Activated CD4-positive, alpha-beta T cell treated with anti-CD3 and anti-CD28 coated beads, Interleukin-2, amount 50 U/mL, for 4 hours (primary cell): ENCODE measurements at places on chromosomes 3 and 15.

DNA sequence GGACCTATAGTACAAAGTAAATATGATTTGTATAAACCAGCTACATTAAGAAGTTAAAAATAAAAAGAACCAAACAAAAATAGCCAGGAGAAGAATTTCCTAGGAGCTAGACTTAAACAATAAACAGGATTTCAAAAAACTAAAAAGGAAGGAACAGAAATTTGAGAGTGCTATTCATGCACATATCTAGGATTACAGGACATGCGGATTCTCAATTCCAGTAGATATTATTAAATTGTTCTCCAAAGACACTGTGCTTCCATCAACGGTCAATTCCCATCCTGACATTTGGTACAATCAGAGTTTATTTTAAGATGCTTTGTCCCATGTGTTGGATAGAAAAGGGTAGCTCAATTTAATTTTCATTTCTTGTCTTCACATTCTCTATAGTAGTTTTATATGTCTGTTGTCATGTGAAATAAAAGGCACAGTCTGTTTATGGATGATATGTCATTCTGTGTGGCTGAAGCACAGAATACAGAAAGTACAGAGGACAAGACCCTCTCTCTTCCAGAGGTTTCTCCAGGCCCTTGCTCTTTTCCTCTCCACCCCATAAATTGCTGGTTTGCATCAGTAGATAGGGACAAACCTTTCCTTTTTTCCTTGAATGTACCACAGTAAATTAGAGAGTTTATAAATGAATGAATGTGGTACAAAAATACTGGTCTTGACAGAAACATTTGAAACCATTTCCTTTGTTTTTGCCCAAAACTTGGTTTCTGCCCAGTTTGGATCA is 3.5 kb downstream of the PLOD2 start:
- DNase-seq, result no peak

DNA sequence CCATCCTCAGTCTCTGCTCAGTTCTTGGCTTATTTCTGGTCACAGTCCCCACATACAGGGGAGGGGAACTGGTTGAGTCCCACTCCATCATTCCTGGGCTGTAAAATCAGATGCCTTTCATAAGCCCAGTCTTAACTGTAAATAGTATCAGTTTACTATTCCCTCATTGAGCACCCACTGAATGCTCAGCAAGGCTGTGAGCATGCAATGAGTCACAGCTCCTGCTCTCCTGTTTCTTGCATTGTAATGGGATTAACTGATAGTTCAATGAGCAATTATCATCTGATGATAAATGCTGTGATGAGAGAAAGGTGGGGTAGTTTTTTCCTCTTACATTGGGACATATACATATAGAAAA is 113.6 kb upstream of the TPM1 start:
- DNase-seq, result no peak

GRCh38 chr15:78425643-78426042 is 12.4 kb upstream of the IREB2 start:
- DNase-seq, result no peak

- no peak for DNase-seq
These were observed 4.9 kb downstream of the HAUS2 start for GRCh38 chr15:42553554-42553953.

- no peak for DNase-seq
These were observed 10.6 kb downstream of the CMC1 start for GRCh38 chr3:28252001-28252431.

- no peak for DNase-seq
These were observed 189.8 kb upstream of the PROK2 start for GRCh38 chr3:71974786-71975185.
